ENCODE measurements at places on chromosomes 7 and 10.

DNA sequence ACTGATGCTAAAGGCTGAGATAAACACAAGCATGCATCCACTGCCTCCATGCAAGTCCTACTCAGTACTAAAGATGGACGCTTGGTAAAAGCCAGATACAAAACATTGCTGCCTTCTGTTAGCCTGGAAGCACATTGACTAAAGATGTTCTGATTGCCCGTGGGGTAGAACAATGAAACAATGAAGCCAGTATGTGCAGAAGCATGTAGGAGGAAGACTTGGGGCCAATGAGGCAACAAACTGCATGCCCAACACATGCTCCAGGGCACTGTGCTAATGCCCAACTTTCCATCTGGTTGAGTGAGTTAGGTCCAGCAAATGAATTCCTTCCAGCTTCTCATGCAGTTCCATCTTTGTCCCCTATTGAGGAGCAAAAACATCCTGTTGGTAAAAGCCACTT is 1245.5 kb downstream of the GATA3 start:
- DNase-seq = no peak

DNA sequence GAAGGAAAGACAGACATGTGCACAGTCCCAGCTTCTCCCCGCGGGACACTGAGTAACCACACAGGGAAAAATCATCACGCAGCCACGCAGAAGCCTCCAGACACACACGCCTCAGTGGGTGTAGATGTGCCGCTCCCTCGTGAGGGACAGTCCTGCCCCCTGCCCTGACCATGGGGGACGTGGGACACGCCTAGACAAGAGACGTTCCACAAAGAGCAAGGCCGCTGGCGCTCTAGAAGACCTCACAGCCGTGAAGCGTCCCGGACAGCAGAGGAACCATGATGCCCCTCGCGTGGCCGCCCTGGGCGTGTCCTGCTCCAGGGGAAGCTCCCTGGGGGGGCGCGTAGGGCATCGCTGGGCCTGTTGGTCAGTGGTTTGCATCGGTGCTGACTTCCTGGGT is 210.8 kb downstream of the DNAJB6 start:
- no peak for DNase-seq

GRCh38 chr10:22792161-22792560 is 77.8 kb upstream of the PIP4K2A start:
- DNase-seq = no peak

DNA sequence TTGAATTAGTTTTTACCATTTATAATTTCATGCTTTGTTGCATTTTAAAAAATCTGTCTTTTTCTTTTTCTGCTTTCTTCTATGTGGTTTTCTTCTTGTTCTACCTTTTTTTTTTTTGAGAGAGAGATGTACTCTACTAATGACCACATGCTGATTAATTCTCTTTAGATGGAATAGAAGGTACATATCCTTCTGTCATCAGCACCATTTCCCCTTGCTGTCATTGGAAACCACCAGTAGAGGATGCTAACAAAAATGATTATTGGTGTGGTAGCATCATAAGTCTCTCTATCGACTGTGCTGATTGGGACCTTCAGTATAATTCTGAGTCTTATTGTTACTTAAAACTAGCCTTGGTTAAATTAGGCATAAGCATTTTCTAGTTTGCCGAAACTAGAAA is 3.6 kb downstream of the ZEB1 start:
- DNase-seq = no peak

DNA sequence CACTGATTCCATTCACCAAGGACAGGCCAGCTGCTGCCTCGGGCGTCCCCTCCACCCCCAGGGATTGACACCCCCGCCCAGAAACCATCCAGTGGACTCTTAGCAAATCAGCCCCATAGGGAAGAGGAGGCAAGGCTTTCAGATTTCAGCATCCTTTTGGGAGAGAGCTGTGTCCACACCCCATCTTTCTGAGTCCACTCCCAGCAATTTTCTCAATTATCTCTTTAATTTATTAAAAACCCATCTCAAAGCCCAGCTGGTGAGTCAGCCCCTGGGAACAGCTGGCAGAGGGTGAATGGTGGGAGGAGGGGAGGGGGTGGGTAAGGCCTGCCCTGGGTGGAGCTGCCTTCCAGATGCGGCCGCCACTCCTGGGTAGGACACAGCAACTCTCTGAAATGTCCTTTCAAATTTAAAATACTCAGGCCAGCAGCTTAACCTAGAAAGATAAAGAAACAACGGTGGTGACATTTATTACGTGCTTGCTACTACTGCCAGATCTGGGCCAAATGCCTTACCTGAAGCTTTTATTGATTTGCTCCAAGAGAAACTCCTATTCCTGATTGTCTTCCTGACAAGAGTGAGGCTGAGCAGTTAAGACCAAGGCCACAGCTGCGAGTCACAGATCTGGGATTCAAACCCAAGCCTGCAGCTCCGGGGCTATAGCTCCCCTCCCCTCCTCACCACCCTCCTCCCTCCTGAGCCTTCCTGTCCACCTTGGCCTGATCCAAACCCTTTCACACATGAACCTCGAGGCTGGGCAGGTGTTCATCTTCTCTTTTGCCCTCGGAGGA is 120.4 kb downstream of the RGS10 start:
- DNase-seq = no peak

GRCh38 chr10:103715430-103715829 is 139.9 kb downstream of the SH3PXD2A start:
- DNase-seq = no peak

- no peak for DNase-seq
Measured at GRCh38 chr7:117800406-117800805, 72.8 kb downstream of the CTTNBP2 start.

DNA sequence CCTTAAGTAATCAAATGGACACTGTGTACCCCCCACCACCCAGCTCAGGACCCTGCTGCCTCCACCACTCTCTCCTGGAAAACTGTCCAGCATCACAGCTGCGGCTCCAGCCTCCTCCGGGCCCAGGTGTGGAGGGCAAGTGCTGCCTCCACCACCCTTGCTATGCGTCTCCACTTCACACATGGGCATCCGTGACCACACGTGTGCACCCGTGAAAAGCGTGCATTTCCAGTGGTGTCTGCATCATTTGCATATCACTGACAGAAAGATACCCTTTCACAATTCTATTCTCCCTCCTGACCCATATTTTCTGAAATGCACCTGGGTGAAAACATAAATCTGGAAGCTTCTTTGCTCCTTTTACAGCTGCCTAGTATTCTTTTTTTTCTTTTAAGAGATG is 89.7 kb upstream of the PDGFA start:
- DNase-seq = no peak

GRCh38 chr10:7956508-7956907 is 98.0 kb upstream of the GATA3 start:
- no peak for DNase-seq

- DNase-seq = peak; percentile 39
Measured at GRCh38 chr7:107879400-107880035, 11.5 kb upstream of the DLD start.

GRCh38 chr10:9339716-9340115 is 1285.2 kb downstream of the GATA3 start:
- DNase-seq = no peak

DNA sequence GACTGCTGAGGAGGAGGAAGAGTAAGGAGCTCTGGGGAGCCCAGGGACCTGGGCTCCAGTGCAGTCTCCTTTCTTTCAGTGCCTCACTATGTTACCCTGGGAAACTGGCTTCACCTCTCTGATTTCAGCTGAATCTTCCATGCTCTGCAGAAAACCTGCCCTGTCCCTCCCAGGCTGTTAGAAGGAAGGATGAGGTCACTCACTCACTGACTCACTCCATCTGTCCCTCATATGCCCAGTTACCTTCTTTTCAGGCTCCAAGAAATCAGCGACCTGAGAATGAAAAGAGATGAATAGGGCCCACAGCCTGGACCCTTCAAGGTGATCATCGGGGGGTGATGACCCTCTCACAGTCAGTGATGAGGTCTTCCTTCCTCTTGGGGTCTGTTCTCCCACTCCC is 481 bp downstream of the SFTPA2 start:
- DNase-seq = no peak

DNA sequence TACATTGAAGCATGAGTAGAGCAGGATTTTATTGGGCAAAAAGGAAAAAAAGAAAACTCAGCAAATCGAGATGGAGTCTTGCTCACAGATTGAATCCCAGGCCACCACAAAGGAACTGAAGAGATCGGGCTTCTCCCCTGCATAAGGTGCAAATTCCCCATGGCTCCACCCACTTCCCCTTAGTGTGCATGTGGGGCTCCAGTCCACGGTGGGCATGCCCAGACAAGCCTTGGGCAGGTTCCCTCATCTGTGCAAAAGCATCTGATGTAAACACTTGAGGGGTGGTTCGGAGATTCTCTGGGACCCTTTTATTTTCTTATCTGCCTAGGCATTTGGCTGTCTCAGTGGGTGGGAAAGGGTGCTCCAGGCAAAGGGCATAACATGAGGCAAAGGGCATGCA is 150.7 kb downstream of the CFTR start:
- DNase-seq = no peak

DNA sequence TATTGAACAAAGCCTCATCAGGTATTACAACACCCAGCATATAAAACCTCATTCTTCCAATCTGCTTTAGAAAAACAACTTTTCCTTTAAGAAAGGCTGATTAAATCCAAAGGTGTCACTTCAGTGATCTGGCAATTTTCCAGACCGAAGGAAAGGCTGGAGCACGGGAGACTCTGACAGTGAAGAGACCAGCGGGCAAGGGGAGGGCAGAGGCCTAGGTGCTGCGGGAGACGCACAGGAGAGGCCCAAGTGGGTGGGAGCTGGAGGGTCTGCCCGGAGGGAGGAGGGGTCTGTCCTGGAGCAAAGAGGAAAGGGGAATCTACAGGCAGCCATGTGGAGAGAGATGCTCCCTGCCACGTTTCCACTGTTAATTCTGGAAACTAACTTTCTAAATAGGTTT is 24.3 kb upstream of the PPP2R2D start:
- DNase-seq = no peak

DNA sequence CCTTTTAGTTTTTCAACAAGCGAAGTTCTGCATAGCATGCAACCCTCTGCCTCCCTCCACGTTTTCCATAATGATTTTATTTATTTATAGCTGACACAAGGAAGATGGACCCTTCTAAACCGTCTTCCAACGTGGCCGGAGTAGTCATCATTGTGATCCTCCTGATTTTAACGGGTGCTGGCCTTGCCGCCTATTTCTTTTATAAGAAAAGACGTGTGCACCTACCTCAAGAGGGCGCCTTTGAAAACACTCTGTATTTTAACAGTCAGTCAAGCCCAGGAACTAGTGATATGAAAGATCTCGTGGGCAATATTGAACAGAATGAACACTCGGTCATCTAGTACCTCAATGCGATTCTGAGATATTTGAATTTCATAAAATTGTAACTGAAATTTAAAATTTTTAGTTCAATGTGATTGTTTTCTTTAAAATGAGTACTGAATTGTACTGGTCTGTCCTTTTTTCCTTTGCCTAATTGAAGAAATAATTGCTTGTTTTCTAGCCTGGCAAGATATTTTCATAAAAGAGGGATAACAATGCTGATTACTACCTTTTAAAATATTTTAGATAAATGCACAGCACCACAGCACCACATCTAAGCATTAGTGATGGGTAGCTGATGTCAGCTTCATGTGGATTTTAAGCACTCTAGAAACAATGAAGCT is 41.5 kb upstream of the SLC39A12 start:
- peak; percentile 42 for DNase-seq

- DNase-seq = no peak
Measured at GRCh38 chr10:60042262-60042661, 135.9 kb upstream of the CCDC6 start.

- DNase-seq = no peak
Measured at GRCh38 chr7:121440857-121441503, 44.9 kb upstream of the FAM3C start.

- no peak for DNase-seq
Measured at GRCh38 chr7:84188786-84189405, 5.7 kb downstream of the SEMA3A start.

GRCh38 chr10:75201793-75202307 is 8.7 kb upstream of the VDAC2 start:
- no peak for DNase-seq

GRCh38 chr7:14258861-14259260 is 269.4 kb upstream of the ETV1 start:
- no peak for DNase-seq

GRCh38 chr7:85659364-85659763 is 472.5 kb upstream of the SEMA3D start:
- DNase-seq = no peak

GRCh38 chr7:152382244-152382643 is 53.6 kb downstream of the KMT2C start:
- no peak for DNase-seq

DNA sequence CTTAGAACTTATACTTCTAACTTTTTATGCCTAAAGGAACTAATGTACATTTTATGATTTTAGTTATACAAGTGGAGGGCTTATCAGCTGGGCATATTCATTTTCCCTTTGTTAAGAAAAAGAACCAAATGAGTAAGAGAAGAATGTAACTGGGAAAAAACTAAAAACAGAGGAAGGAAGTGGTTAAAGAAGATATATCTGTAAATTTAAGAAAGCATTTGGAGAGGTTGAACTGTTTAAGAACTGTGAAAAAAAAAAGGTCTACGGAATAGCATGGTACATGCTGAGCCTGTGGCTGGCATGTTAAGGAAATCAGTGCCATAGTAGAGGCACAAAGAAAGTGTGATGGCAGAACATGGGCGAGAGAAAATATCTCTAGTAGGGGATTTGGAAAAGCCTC is 6.2 kb downstream of the MDFIC start:
- DNase-seq = no peak

GRCh38 chr10:23151071-23151470 is 41.0 kb upstream of the PTF1A start:
- DNase-seq = no peak

DNA sequence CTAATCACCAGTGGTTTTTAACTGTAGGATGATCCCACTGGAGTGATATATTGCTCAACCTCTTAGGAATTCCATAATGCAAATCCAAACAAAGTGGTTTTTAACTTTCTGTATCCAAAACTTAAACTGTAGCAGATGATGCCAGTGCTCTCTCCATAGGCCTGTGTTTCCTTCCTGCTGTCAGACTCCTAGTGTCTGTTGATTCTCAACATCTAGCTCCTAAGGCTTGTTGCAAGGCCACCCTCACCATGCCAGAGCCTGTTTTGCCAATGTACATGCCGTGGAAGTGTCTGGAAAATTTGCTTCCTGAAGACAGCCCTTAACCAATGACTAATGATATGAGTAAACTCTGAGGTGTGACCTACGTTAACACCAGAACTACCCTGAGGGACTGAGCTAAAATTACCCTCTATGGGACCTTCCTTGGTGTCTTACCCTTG is 39.3 kb downstream of the C1GALT1 start:
- DNase-seq = no peak

- DNase-seq = no peak
Measured at GRCh38 chr10:73168465-73168803, 515 bp downstream of the FAM149B1 start.

DNA sequence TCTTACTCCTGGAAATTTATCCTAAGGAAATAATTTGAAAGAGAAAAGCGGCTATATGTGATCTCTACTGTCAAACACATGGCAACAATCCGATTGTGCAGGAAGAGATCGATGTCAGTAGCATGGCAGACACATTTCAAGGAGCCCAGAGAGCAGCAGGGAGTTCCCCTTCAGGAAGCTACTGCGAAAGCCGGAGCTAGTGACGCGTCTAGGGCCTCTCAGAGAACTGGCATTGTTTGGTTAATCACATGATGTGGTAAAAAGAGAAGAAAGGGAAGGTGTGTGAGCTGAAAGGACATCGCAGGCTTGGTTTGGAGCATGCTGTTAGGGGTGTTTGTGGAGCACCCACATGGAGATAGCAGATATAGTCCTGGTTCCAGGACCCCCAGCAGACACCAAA is 74.9 kb downstream of the BEND7 start:
- DNase-seq = no peak

- DNase-seq = no peak
Measured at GRCh38 chr10:58827381-58827780, 314.7 kb downstream of the BICC1 start.

Data from prostate gland (tissue), 2 donors.